ENCODE measurements at places on chromosomes 16 and 17.
A peak's percentile ranks its signal among the peaks of the same experiment; 100 is the strongest.

DNA sequence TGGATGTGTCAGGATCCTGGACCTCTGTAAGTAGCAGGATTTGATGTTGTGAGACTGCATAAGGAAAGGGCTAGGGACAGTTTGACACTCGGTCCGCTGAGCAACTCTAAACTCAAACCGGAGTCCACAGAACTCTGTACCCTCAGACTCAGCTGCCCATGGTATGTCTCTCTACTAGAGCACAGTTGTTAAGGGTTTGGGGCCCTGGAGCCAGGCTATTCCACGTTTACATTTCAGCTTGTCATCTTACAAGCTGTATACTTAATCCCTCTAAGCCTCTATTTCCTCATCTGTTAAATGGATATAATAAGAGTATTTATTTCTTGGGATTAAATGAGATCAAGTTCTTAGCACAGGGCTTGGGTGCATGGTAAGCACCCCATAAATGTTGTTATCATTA is 27.9 kb downstream of the HOXB1 start:
- no peak for DNase-seq
- no peaks in the 10 kb centered on the region for H3K36me3 ChIP-seq
- no peak overlapping the region for H3K4me3 ChIP-seq
- H3K27ac ChIP-seq: no peak overlapping the region
- H3K4me1 ChIP-seq: peaks cover 16% of the 10 kb centered on the region
- H3K27me3 ChIP-seq: peaks cover 58% of the 10 kb centered on the region

DNA sequence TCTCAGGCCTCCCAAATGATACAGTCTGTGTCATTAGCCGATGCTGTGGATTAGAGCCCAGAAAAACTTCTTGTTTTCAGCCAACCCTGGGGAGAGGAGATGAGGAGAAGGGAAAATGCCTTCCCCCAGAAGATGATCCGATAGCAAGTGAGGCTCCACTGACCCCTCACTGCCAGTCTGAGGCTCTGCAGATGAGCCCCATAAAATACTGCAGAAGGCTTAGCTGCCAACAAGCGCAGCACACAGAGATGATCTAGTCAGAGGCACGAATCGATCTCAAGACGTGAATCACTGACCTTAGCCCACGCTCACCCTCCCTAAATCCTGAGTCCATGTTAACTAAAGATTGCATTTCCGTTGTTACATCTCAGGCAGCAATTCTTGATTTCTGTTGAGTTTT is 31.5 kb downstream of the SALL1 start:
- H3K4me1 ChIP-seq: no peaks in the 10 kb centered on the region
- no peaks in the 10 kb centered on the region for H3K36me3 ChIP-seq
- H3K27ac ChIP-seq: no peak overlapping the region
- no peak overlapping the region for H3K4me3 ChIP-seq
- DNase-seq: no peak

GRCh38 chr16:78364556-78364880 is 265.1 kb downstream of the WWOX start:
- no peaks in the 10 kb centered on the region for H3K4me1 ChIP-seq
- no peaks in the 10 kb centered on the region for H3K27me3 ChIP-seq
- no peak overlapping the region for H3K27ac ChIP-seq
- no peak for DNase-seq
- no peaks in the 10 kb centered on the region for H3K36me3 ChIP-seq

GRCh38 chr17:503449-503700 is 150.8 kb upstream of the RPH3AL start:
- H3K4me1 ChIP-seq: peaks cover 33% of the 10 kb centered on the region
- H3K27ac ChIP-seq: peak overlapping the region; percentile 87

DNA sequence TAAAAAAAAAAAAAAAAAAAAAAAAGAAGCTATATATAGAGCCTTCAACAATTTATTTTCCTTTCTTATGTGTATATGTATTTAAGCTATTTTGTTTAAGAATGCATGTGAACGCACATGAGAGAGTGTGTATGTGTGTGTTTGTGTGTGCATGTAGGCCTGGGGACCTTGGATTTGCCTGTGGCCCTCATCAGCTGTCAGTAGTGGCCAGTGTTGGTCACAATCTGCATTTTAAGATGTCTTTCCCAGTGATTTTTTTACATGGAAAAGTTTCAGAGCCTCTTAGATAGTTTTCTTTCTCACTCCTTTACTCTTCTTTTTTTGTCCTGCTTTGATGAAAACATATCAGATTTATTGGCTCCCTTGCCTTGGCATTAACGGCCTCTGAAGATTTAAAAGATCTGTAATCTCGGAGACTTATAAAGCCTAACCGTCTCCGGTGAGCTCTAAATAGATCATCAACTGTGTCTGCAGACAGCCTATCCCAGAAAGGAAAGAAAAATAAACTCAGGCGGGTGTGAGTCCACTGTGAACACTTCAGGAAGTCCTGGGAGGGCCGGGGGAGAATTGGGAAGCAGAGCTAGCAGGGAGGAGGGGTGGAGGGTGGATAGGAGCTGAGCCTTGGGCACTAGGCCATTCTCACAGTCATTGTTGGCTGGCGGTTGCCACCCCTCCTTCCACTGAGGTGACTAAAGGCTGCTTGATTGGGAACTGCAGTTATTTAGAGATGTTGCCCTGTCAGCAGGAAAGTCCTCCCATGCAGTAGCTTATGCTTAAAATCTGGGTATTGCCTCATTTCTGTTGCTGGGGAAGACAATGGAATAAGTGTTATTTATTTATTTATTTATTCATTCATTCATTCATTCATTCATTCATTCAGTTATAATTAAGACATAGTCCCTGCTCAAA is 86.8 kb downstream of the WWP2 start:
- H3K27ac ChIP-seq: no peak overlapping the region
- H3K36me3 ChIP-seq: no peaks in the 10 kb centered on the region

GRCh38 chr16:50610331-50611262 is 62.4 kb downstream of the NKD1 start:
- DNase-seq: no peak
- peaks cover 11% of the 10 kb centered on the region for H3K4me1 ChIP-seq
- H3K27ac ChIP-seq: no peak overlapping the region
- no peaks in the 10 kb centered on the region for H3K36me3 ChIP-seq
- no peaks in the 10 kb centered on the region for H3K27me3 ChIP-seq

DNA sequence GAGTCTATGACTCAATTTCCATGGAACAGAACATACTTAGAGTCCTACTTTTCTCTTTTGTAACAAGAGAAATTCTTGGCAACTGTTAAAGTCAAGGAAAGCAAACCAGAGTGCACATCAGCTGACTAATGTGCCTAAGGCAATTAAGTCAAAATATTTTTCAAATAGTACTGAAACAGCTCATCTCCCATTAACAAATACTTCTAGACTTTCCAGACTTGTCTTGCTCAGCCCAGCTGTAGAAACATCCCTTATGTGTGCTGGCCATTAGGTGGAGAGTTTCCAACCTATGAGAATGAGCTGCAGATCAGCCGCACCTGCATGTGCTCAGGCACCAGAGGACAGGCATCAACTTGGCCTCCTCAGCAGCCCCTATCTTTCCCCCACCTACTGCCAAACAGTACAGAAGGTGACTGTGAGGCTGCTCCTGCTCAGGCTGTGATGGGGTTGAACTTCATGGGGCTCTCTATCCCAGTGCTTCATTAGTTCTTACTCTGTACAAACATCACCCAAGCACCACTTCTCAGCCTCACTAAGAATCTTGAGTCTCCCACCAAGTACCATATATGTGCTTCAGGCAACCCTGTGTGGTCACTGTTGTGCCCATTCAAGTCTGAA is 32.2 kb downstream of the TEX2 start:
- H3K27me3 ChIP-seq: no peaks in the 10 kb centered on the region
- H3K4me3 ChIP-seq: no peak overlapping the region
- no peak for DNase-seq
- H3K36me3 ChIP-seq: no peaks in the 10 kb centered on the region
- H3K4me1 ChIP-seq: peaks cover 12% of the 10 kb centered on the region
- no peak overlapping the region for H3K27ac ChIP-seq

- H3K27ac ChIP-seq: no peak overlapping the region
- DNase-seq: no peak
- no peaks in the 10 kb centered on the region for H3K27me3 ChIP-seq
- H3K36me3 ChIP-seq: no peaks in the 10 kb centered on the region
Observed at GRCh38 chr16:52298769-52299168, 248.2 kb downstream of the TOX3 start.

GRCh38 chr17:68085771-68086381 is 50.3 kb downstream of the KPNA2 start:
- no peaks in the 10 kb centered on the region for H3K36me3 ChIP-seq
- peaks cover 11% of the 10 kb centered on the region for H3K27me3 ChIP-seq
- H3K4me1 ChIP-seq: peaks cover 54% of the 10 kb centered on the region

GRCh38 chr16:10225653-10226052 is 43.4 kb upstream of the GRIN2A start:
- H3K27me3 ChIP-seq: peaks cover 9% of the 10 kb centered on the region
- no peaks in the 10 kb centered on the region for H3K4me1 ChIP-seq
- H3K36me3 ChIP-seq: no peaks in the 10 kb centered on the region
- H3K4me3 ChIP-seq: no peak overlapping the region

GRCh38 chr16:57700781-57701551 is 6.4 kb downstream of the DRC7 start:
- H3K4me1 ChIP-seq: no peaks in the 10 kb centered on the region
- no peaks in the 10 kb centered on the region for H3K36me3 ChIP-seq
- no peak overlapping the region for H3K4me3 ChIP-seq
- DNase-seq: no peak
- H3K27me3 ChIP-seq: no peaks in the 10 kb centered on the region
- no peak overlapping the region for H3K27ac ChIP-seq

- peak overlapping the region; percentile 85 for H3K4me3 ChIP-seq
- H3K36me3 ChIP-seq: no peaks in the 10 kb centered on the region
- no peaks in the 10 kb centered on the region for H3K27me3 ChIP-seq
- peak overlapping the region; percentile 64 for H3K27ac ChIP-seq
- DNase-seq: peak; percentile 62
Observed at GRCh38 chr17:77319211-77320043, 178.7 kb downstream of the SEC14L1 start.

DNA sequence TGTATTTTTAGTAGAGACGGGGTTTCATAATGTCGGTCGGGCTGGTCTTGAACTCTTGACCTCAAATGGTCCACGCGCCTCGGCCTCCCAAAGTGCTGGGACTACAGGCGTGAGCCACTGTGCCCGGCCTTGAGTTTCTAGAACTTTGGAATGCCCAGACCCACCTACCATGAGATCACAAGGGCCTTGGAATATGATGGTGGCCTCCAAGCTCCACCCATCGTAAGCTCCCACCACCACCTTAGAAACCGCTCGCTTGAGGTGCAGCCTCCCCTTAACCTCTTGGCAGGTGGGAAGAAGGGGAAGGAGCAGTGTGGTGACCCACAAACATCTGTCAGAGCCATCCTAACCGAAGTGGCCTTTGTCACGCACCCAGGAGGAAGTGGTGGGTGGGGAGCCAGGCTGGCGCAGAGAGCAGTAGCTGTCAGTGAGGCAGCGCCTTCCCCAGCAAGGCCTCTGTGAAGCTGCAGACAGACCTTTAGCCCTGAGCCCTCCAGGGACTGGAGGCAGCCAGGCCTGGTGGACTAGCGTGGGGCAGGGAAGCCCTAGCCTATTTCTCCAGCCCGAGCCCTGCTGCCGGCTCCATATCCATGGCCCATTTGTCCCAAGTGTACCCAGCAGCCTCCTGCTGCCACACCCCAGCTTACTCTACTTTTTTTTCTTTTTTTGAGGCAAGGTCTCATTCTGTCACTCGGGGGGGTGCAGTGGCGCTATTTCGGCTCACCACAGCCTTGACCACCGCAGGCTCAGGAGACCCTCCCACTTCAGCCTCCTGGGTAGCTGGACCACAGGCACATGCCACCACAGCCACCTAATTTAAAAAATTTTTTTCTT is 13.1 kb upstream of the SEPHS2 start:
- peak; percentile 92 for DNase-seq
- H3K4me1 ChIP-seq: peaks cover 71% of the 10 kb centered on the region
- H3K27ac ChIP-seq: peak overlapping the region; percentile 93
- no peaks in the 10 kb centered on the region for H3K36me3 ChIP-seq
- H3K4me3 ChIP-seq: peak overlapping the region; percentile 82

DNA sequence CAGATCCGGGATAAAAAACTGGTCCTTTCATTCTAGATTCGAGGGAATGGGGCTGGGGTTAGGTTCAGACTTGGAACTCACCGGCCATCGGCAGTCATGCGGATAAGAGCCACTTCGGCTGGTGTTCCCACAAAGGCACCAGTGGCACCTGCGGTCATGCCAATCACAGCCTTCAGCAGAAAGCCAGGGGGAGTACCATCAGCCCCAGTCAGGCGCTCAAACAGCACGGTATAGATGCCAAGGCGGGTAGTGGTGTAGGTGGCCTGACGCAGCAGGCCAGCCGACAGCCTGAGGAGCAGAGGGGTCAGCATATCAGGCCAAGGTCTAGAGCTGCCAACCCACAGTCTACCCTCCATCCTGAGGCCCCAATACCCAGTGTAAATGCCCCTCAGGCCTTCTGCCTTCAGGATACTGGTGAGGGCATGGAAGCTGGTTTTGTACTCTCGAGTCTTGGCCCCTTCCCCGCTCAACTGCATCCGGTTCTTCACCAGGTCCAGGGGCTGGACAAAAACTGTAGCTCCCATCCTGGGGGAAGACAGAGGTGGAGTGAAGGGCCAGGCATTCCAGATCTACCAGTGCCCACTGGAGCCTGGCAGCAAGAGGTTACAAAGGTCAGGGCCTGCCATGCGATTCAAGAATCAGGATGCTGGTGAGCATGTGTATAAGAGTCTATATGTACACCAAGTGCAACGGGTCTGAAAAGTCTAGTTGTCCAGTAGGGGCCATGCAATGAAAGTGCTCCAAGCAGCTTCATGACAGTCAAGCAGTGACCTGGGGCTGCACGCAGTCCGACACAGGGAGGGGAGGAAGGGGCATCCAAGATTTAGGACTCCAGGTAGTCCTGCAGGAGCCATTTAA is 929 bp downstream of the SLC25A11 start:
- peaks cover 51% of the 10 kb centered on the region for H3K4me1 ChIP-seq
- H3K27me3 ChIP-seq: no peaks in the 10 kb centered on the region
- no peak for DNase-seq
- peak overlapping the region; percentile 98 for H3K4me3 ChIP-seq

DNA sequence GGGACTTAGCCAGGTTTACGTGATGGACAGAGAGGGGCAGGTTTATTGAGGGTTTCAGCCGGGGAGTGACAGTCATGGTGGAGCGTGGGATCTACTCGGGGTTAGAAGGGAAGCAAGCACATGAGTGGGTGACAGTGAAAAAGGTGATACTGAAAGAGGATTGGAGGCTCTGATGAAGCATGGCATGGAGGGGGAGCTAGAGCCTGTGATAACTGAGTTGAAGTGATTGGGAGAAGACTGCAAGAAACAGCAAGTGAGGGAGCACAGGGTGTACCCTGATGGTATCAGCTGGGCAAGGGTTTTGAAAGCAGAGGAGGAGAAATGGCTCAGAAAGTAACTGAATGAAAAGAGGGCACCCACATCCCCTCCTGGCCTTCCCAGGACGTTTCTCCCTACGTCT is 6.7 kb upstream of the KSR1 start:
- no peak overlapping the region for H3K27ac ChIP-seq
- H3K4me1 ChIP-seq: peaks cover 20% of the 10 kb centered on the region
- H3K27me3 ChIP-seq: peaks cover 30% of the 10 kb centered on the region

GRCh38 chr17:7523033-7523432 is 25.8 kb upstream of the TNFSF12 start:
- DNase-seq: peak; percentile 53
- no peak overlapping the region for H3K27ac ChIP-seq
- H3K4me1 ChIP-seq: peaks cover 6% of the 10 kb centered on the region
- no peak overlapping the region for H3K4me3 ChIP-seq
- H3K36me3 ChIP-seq: no peaks in the 10 kb centered on the region

All from activated T-cell treated with anti-CD3 and anti-CD28 coated beads, Interleukin-2, amount 50 U/mL, for 72 hours (primary cell).